HCT116 (cell line): ENCODE measurements at places on chromosomes 5 and 9.

GRCh38 chr9:106861640-106862109 lies 1.3 kb upstream of the ZNF462 start:
- DNase-seq = no peak

DNA sequence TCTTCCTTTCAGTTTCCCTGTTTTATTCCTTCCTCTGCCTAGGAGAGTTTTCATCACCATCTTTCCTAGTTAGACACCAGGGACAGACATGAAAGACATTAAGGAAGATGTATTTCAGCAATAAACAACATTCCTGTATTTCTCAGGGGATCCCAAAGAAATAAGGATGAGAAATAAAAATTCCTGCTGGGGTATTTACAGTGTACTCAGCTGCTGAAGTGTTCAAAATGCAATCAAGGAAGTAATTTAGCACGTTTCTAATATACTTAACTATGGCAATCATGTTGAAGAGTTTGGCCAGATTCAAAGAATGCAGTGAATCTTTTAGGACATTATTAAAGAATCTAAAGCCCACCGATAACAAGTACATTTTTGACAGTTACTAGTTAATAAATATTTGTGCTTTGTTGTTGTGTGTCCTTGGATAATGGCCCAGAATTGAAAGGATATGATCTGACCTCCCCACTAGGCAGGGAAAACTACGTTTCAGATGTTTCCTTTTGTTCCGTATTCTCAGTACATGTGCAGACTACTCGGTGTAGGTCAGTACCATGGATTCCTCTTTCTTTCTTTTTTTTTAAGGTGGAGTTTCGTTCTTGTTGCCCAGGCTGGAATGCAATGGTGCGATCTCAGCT lies 46.8 kb downstream of the INIP start:
- no peak for DNase-seq

- no peak for DNase-seq
These were observed 3.9 kb downstream of the GCNT4 start for GRCh38 chr5:75048457-75048953.

- DNase-seq = no peak
These were observed 51.7 kb downstream of the SLC12A2 start for GRCh38 chr5:128135286-128135685.

- no peak for DNase-seq
These were observed 26.9 kb downstream of the KLHL3 start for GRCh38 chr5:137708796-137709559.

- no peak for DNase-seq
These were observed 73.5 kb downstream of the KIF4B start for GRCh38 chr5:155087036-155087435.

- DNase-seq = no peak
These were observed 85.8 kb downstream of the FGF1 start for GRCh38 chr5:142600092-142600491.

DNA sequence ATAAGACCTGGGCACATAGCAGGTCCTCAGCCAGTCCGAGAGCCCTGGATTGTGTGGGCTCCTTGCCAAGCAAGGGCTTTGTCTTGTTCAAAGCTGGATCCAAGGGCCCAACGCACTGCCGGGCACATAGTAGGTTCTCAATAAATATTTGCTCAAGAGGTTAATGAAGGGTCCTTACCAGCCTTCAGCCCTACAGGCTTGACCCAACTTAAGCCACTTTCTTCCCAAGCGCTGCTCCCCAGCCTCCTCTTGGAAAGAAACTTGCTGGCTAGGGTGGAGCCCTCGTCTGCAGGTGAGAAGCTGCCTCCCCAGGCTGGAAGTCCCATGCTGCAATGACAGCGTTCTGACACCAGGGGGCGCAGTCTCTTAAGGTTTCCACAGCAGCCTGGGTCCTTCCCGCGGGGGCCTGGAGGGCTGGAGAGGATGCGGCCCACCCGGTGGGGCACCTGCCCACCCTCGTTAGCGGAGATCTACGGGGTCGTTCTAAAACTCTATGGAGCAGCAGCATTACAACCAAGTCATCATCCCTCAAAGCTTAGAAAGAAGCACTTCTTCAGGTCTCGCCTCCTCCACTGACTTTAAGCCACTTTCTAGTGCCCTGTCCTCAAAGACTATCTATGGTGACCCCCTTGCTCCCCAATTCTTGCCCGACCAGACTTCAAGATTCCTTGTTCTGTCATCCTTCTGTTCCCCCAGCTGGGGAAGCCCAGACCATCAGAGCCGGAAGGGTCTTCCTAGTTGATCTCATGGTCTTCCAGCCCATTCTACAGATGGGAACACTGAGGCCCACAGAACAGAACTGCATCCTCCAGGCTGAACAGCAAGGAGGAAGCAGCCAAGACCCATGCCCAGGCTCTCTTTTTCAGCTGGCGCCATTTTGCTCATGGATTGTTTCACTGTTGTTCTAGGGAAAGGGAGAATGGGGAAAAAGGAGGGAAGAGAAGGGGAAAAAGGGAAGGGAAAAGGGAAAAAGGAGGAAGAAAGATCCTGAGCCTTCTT lies 115.4 kb downstream of the LHX2 start:
- peak; percentile 60 for DNase-seq

DNA sequence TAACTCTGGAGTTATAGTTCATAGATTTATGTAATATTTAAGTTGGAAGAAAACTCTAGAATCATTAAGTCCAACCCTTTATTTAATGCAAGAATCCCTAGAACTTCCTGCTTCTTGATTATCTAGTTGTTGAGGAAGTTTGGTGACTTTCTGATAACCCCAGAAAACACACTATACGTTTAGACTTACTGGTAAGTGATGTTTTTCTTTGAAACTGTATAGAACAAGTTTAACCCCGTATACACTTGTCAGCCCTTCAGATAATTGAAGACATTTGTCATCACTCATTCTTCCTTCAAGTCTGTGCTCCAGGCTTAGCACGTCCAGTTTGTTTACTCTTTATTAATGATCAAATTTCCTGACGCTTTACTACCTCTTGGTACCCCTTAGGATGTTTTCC lies 9.0 kb downstream of the NDUFS4 start:
- DNase-seq = no peak

GRCh38 chr9:96014078-96014477 lies 138.6 kb downstream of the ERCC6L2 start:
- DNase-seq = no peak

GRCh38 chr5:111863801-111864200 lies 106.8 kb upstream of the NREP start:
- no peak for DNase-seq
